ENCODE measurements at places on chromosomes 6 and 20. TPM values are rescaled to one million over a fixed set of nuclear protein-coding genes. Genes with fewer than 3 reads are reported as not detected.

GRCh38 chr6:149933036-149933435, 8.8 kb upstream of the ULBP2 start:
- H3K27ac ChIP-seq, result no peak overlapping the region
- no peaks in the 10 kb centered on the region for H3K4me1 ChIP-seq
- peaks cover 100% of the 10 kb centered on the region for H3K27me3 ChIP-seq
- no peaks in the 10 kb centered on the region for H3K36me3 ChIP-seq
- DNase-seq, result no peak

DNA sequence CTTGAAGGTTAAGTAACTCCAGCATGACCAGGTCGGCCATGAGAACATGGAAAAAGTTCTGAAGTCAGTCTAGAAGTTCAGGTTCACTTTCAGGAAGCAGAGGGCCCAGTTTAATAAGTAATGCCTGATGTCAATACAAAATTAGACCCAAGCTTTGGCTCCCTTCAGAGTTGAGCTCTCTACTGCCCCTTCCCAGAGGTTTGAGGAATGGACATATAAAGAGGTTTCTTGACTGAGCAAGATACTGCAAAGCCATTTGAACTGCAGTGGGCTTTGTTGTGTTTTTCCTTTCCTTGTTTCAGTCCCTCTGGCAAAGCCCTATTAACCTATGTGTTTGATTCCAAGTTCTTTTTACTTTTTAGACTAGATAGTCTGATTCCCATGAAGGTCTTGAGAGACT, 97.8 kb upstream of the PREP start:
- DNase-seq, result no peak
- no peak overlapping the region for H3K27ac ChIP-seq
- peaks cover 2% of the 10 kb centered on the region for H3K27me3 ChIP-seq
- no peak overlapping the region for H3K4me3 ChIP-seq

DNA sequence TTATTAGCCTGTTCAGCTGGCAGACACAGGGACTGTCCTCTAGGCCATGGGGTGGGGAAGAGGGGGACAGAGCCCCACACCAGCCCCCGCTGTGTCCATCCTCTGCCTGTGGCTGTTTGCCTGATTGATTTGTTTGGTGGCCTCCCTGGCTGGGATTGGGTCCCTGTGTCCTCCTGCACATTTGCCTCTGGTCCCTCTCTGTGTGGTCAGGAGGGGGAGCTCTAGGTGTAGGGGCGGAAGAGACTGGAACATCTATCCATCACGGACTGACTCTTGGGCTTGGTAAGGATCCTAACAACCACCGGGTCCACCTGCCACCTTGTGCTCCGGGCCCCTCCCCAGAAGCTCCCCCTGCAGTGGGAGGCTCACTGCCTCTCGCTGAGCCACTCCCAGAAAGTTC, 38.4 kb upstream of the CCDC167 start:
- H3K27me3 ChIP-seq, result no peaks in the 10 kb centered on the region
- no peaks in the 10 kb centered on the region for H3K36me3 ChIP-seq
- H3K27ac ChIP-seq, result no peak overlapping the region
- DNase-seq, result no peak

DNA sequence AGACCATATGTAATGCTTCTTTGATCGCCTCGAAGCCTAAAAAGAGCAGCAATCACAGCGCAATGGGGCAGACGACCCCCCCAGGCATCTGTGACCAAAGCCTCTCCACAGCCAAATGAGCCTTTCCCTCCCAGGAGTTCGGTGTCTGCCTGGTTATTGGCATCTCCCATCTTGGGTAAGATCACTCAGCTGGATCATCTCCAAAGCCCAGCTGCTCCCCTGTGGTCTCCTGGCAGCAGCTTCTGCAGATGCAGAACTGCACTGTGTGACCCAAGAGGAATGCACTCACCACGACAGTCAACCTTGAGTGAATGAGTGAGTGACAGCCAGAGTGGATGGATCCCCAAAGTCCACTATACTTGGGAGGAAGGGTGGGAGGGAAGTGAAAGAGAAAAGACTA, 44.8 kb upstream of the IYD start:
- H3K27ac ChIP-seq, result no peak overlapping the region
- no peaks in the 10 kb centered on the region for H3K36me3 ChIP-seq
- H3K27me3 ChIP-seq, result no peaks in the 10 kb centered on the region
- no peak for DNase-seq
- H3K4me3 ChIP-seq, result no peak overlapping the region

The GPX5 gene
- total RNA-seq, result not detected

The F13A1 gene
- total RNA-seq, result 1.6 TPM

The PTGIS gene
- not detected for total RNA-seq

Measured in naive thymus-derived CD8-positive, alpha-beta T cell (primary cell).